ENCODE measurements at places on chromosomes 7 and 10.

- DNase-seq = no peak
Measured at GRCh38 chr10:35375091-35375765, 38.9 kb downstream of the CCNY start.

DNA sequence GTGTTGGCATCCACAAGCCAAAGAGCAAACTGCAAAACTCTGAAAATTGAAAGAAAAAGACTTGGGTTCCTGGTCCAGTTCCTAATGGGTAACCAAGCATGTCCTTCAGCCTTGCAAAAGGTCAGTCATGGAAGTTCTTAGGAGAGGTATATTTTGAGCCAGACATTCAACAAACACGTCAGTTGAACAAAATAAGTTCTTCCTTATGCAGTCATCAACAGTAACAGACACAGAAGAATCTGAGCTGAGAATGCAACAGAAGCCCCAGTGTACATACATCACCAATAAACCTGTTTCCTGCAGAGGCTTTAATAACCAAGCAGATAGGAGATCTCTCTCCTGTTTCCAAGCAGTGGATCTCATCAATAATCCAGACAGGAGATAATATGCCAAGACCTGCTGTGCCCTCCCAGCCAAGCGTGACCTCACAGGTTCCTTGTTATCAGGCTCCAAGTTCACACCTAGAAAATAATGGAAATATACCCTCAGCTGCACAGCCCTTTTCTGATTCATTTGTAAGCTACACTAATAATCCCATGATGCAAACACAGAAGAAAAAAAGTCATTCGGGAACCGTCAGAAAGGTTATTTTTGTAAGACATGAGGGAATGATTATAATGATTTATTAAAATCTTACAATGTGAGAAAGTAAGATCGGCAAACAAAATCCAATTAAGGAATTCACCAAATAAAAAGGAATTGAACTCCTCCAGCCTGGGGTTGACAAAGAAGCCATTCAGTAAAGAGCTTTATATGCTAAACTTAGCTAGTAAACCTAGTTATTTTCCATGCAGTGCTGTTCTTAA, 90.7 kb downstream of the DGKI start:
- DNase-seq = no peak

- no peak for DNase-seq
Measured at GRCh38 chr7:67788669-67789068, 792.0 kb downstream of the TYW1 start.

GRCh38 chr7:1767524-1767923, 97.4 kb downstream of the ELFN1 start:
- DNase-seq = no peak

- DNase-seq = no peak
Measured at GRCh38 chr7:155020996-155021395, 18.1 kb upstream of the PAXIP1 start.

GRCh38 chr10:70743430-70743788, 41.8 kb downstream of the TBATA start:
- no peak for DNase-seq

- DNase-seq = no peak
Measured at GRCh38 chr7:128799451-128799850, 7.7 kb downstream of the CCDC136 start.

GRCh38 chr10:111247781-111248389, 171.1 kb downstream of the ADRA2A start:
- DNase-seq = no peak

DNA sequence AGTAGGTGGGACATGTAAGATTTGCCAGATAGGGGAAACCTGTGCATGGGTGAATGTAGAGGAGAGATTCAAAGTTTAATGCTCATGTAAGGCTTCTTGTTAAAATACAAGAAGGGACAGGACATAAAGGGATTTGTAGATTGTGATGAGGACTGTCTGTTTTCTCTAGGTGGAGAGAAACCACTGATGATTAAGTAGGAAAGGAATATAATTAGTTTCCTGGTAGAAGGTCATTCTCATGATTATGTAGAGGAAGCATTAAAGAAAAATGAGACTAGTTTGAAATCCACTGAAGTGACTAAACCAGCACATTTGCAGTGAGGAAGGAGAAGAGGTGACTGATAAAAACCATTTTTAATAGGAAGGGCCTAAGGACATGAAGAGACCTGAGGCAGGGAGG, 19.6 kb upstream of the MACC1 start:
- DNase-seq = no peak

DNA sequence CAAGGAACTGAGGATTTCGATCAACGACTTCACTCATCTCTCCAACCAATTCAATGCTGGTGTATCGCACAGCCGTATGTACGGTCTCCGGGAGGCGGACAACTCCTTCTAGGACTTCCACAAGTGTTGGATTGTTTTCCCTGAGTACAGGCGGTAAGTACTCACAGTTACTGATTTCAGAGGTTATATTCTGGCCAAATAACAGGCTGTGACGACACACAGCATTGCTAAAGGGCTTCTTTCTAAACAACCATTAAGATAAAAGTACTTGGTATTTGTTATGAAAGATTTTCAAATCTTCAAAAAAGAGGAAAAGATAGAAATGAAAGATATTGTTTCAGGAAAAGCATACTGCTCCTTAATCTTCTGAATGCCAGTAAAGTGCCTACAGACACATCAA, 52.2 kb downstream of the IRF5 start:
- DNase-seq = no peak

DNA sequence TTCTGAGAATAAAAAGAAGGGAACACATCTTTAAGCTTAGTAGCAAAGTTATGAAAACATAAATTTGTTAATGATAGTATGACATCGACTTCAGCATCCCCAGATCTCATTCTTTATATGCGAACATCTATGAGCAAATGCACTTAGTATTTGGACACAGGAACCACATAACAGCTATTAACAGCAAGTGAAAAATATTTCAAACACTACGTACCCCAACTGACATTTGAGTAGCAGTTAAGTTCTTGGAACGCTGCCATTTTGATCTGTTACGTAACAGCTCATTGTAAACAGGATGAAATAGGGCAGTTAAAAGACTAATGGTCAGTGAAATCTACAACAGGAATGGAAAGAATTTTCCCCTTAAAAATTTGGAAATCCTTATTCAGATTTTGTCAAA, 428.9 kb downstream of the TNS3 start:
- no peak for DNase-seq

DNA sequence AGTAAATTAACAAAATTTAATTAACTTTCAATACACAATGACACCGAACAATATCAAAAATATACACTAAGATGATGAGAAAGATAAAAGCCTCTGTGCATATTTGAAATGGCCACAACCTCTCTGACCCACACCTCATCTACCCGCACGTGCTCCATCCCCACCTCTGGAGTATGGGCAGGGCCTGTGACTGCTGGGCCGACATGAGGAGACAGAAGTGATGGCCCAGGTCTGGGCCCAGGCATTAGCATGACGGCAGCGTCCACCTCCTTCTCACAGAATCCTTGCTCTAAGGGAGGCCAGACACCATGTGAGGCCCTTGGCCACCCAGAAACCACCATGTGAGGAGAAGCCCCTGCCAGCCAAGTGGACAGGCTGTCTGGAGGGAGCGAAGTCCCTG, 122.1 kb upstream of the RNF32 start:
- DNase-seq = no peak

GRCh38 chr10:125107166-125107949, 53.0 kb downstream of the CTBP2 start:
- DNase-seq = no peak

- DNase-seq = no peak
Measured at GRCh38 chr10:16931930-16932329, 114.7 kb upstream of the RSU1 start.

- no peak for DNase-seq
Measured at GRCh38 chr10:116596062-116596461, 5.3 kb downstream of the PNLIPRP1 start.

- no peak for DNase-seq
Measured at GRCh38 chr7:121419201-121420148, 23.4 kb upstream of the FAM3C start.

DNA sequence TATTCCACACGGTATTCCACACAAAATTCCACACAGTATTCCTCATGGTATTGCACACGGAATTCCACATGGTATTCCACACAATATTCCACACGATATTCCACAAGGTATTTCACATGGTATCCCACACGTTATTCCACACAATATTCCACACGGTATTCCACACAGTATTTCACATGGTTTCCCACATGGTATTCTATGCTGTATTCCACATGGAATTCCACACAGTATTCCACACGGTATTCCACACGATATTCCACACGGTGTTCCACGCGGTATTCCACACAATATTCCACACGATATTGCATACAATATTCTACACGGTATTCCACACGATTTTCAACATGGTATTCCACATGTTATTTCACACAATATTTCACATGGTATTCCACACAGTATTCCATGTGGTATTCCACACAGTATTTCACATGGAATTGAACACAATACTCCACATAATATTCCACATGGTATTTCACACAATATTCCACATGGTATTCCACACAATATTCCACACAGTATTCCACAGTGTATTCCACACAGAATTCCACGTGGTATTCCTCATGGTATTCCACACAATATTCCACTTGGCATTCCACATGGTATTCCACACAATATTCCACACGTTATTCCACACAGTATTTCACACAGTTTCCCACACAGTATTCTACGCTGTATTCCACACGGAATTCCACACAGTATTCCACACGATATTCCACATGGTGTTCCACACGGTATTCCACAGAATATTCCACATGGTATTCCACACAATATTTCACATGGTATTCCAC, 136.0 kb upstream of the CHST15 start:
- DNase-seq = no peak

DNA sequence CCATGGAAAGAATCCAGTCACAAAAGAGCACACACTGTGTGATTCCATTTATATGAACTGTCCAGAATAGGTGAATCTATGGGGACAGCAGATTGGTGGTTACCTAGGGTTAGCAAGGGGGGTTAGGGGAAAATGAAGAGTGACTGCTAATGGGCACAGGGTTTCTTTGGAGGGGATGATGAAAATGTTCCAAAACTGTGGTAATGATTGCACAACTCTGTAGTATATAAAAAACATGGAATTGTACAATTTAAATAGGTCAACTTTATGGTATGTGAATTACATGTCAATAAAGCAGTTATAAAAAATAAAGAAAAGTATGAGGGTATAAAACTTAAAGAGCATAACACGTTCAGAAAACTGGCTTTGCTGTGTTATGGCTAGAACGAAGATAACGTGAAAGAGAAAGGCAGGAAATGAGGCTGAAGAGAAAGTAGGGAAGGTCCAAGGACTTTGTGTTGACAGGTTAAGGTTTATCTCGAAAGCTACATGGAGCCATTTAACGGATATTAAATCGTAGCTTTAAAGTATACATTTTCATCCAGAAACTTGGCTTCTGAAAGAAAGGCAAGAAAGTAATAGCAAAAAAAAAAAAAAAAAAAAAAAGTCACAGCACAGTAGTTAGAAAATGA, 26.4 kb upstream of the MSS51 start:
- no peak for DNase-seq

- DNase-seq = no peak
Measured at GRCh38 chr7:111982804-111983203, 223.4 kb downstream of the DOCK4 start.

DNA sequence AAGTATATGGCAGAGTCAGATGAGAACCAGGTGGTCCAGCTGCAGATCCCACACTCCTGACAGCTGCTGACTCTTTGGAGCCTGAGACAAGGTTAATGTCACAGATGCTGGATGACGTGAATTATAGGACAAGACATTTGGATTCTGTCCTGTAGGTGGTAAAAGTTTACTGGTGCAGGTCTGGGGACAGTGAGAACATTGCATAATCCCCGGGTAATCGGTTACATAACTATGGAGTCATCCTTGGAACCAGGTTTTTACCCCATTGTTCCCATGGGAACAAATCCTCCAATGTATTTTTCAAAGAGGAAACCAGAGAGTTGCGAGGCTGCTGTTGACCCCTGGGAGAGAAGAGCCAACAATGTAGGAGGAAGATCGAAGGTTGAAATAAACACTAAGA, 27.5 kb upstream of the ZCCHC24 start:
- DNase-seq = no peak

DNA sequence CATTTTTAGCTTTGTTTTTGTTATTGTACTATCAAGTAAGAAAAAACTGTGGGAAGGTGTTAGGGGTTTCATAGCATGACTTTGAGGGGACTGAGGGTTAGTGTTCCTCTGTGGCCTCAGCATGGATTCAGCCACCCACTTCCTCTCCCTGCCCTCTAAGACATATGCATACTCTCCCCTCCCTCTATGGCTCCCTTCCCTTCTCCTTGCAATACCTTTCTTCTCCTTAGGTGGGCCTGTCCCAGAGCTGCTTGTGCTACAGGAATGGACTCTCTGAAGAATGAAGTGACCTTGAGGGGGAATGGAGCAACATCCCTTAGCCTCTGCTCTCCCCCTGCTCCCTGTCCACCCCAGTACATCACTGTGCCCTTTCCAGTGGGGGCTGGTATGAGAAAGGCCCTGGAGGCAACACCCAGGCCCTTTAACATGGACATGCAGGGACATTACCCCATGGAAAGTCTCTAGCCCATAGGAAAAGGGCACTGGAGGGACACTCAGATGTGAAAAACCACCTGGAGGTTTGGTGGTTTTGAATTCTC, 22.4 kb downstream of the CDH23 start:
- DNase-seq = no peak

DNA sequence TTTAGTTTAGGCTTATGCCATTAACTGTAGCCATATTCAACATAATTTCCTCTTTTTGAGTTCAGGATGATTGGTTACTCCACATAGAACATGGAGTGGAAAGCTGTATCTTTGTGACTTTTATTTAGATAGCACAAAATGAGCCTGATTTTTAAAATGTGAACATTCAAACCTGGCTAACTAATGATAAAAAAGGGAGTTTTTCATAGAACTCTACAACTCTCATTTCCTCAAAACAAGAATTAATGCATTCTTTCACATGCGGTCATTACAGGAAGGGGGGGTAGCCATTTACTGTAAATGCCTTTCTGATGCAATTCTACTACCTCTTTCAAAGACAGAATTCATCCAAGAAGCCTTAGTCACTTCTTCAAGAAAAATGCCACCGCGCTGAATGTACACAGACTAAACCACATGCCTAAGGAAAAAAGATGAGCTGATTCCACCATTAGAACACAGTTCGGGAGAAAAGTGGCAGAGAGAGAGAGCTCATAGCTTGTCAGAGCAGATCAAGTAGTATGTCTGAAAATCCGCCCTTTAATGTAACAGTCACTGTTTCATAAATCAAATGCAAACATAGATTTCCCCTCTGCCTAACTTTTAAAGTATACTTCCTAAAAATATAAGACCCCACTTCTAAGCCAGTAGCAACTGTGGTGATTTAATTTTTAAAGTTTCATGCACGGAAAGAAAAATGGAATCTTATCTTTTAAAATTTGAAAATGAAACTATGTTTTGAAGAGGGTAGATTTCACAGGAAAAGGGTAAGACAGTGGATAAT, 226.4 kb upstream of the KLF14 start:
- DNase-seq = peak; percentile 48

GRCh38 chr7:78055001-78055573, 256.5 kb downstream of the PHTF2 start:
- DNase-seq = no peak

DNA sequence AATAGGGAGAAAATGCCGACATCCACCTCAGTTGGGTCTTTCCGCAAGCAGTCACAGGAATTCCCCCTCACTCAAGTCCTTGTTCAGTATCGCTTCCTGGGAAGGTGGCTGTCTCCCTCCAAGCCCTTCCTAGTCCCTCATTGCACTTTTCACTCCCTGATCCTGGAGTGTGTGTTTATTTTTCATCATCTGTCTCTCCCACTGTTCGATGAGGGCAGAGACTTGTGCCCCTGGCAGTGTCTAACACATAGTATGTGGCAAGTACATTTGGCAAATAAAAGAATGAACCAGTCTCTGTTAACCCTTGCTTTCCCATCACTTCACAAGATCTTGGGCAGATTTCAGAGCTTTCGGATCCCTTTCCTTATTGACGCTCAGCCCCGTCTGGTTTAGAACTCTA, 24.0 kb upstream of the CACUL1 start:
- DNase-seq = no peak

Measured in germinal center (tissue), 1 donor.